ENCODE measurements at places on chromosomes 6 and 20.

DNA sequence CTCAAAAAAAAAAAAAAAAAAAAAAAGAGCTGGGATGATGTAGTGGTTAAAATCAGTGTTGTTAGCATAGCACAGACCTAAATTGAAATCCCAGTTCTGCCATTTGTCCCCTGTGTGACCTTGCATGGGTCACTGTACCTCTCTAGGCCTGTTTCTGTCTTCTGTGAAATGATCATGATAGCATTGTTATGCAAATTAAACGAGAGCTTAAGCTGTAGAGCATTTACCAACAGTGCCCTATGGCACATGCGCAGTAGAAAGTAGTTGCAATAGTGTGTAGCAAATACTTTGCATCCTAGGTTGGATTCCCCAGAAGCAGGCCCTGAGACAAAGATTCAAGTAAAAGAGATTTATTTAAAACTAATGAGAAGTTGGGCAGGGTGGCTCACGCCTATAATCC lies 7.3 kb downstream of the PSORS1C2 start:
- no peak for DNase-seq

- peak; percentile 86 for DNase-seq
Measured at GRCh38 chr6:91081452-91082067, 494.7 kb upstream of the MAP3K7 start.

DNA sequence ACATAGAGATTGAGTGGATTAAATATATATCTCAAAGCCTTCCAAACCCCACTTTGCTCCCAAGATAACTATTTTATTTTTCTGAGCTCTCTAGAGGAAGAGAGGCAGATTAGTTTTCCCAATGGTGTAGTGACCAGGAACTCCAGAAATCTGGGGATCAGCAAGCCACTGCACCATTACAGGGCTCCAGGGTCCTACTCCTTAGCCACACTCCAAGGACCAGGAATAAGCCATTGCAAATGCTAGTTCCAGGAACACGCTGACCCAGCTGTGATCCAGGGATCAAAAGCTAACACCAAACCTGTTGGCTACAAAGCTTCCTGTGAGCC lies 97.7 kb upstream of the IYD start:
- DNase-seq: no peak

- DNase-seq: no peak
Measured at GRCh38 chr20:62481425-62482145, 5.8 kb upstream of the GATA5 start.

- DNase-seq: no peak
Measured at GRCh38 chr20:661474-662270, 8.7 kb upstream of the SRXN1 start.

- DNase-seq: no peak
Measured at GRCh38 chr6:120056085-120056484, 706.5 kb upstream of the MAN1A1 start.

DNA sequence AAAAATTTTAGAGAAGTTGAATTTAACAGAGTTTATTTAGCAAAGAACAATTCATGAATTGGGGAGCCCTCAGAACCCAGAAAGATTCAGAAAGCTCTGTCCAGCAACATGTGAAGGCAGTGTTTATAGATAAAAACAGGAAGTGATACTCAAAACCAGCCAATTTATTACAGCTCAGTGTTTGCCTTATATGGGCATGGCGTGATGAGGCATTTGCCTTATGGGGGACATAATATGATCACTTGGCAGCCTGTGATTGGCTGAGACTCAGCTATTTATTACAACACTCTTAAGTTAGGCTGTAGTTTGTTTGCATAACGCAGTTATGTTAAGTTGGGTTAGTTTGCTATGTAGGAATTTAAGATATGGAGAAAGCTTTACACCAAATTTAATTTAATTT lies 11.5 kb downstream of the HLA-DPA1 start:
- DNase-seq: no peak

- DNase-seq: no peak
Measured at GRCh38 chr6:125983246-125983945, 2.9 kb upstream of the TRMT11 start.

DNA sequence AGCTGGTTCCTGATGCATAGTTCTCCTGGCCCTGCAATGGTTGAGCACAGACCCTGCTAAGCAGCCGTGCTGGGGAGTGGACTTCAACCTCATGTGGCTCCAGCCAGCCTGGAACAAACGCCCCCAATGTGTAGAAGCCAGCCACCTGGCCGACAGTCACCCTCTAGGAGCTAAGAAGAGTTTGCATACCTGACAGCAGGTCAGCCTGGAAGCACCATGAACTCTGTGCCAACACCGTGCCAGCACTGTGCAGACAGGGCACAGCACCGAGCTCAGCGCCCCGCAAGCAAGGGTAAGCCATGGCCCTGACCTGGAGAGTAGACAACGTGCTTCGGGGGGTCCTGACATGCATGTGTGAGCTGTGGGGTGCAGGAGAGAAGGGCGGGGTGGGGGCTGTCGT lies 356.3 kb downstream of the ZFAND3 start:
- no peak for DNase-seq

GRCh38 chr20:54633374-54634355 lies 158.3 kb downstream of the DOK5 start:
- DNase-seq: no peak

Data from umbilical cord (tissue), 2 donors.